Activated CD4-positive, alpha-beta memory T cell treated with anti-CD3 and anti-CD28 coated beads, Interleukin-2, amount 10 ng/mL, durations not matched to agents 7 days and 5 days (primary cell): ENCODE measurements at places on chromosomes 2 and 18. TPM values are rescaled to one million over a fixed set of nuclear protein-coding genes. Genes with fewer than 3 reads are reported as not detected.

DNA sequence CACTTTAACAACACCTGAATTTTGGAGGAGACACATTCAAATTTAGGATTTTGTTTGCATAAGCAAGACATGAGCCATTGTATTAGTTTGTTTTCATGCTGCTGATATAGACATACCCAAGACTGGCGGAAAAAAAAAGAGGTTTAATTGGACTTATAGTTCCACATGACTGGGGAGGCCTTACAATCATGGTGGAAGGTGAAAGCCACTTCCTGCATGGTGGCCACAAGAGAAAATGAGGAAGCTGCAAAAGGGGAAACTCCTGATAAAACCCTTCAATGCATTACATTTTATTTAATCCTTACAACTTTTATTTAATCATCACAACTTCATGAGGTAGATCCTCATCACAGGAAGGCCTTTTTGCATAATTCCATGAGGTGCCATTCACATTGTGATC lies 242.0 kb upstream of the STON1 start:
- no peaks in the 10 kb centered on the region for H3K27me3 ChIP-seq
- peaks cover 8% of the 10 kb centered on the region for H3K4me1 ChIP-seq
- H3K36me3 ChIP-seq, result no peaks in the 10 kb centered on the region
- DNase-seq, result no peak

- peaks cover 18% of the 10 kb centered on the region for H3K4me1 ChIP-seq
- no peak for DNase-seq
- peaks cover 4% of the 10 kb centered on the region for H3K27me3 ChIP-seq
- no peak overlapping the region for H3K4me3 ChIP-seq
- no peaks in the 10 kb centered on the region for H3K36me3 ChIP-seq
These were observed 275.1 kb downstream of the AGPS start for GRCh38 chr2:177667626-177668025.

DNA sequence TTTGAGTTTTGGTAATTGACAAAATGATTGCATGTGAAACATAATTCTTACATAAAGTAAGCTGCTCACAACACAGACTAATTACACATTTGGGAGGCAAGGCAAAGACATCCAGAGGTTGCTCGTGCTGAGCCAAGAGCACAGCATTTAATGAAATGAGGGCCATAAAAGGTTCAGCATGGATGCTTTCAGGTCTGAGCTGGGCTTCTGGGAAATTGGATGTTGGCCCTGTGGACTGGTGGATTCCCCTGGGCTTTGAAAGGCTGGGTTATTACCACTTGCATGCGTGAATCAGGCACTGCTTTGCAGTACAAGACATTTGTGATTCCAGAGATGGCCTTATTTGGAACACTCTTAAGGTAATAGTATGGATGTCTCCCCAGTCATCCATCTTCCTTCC lies 533.5 kb upstream of the NRP2 start:
- DNase-seq, result no peak
- H3K4me3 ChIP-seq, result no peak overlapping the region
- no peak overlapping the region for H3K27ac ChIP-seq
- H3K27me3 ChIP-seq, result no peaks in the 10 kb centered on the region
- no peaks in the 10 kb centered on the region for H3K4me1 ChIP-seq
- no peaks in the 10 kb centered on the region for H3K36me3 ChIP-seq

DNA sequence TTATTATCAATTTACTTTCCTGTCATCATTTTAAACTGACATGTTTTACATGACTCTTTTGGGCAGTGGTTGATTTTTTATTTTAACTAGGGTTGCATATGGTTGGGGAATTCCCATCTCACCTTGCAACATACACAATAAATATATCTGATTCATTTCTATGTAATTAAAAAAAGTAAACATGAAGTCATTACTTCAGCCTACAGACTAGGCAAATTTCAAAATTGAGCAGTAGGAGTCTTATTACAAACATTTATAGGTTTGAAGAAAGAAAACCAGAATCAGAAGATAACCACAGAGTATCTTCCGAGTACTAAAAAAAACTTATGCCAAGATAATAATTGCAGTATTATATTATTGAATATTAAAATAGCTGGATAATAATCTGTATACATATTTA lies 377.0 kb upstream of the VRK2 start:
- H3K27ac ChIP-seq, result no peak overlapping the region
- no peaks in the 10 kb centered on the region for H3K36me3 ChIP-seq
- no peaks in the 10 kb centered on the region for H3K27me3 ChIP-seq
- no peak for DNase-seq

GRCh38 chr2:30472326-30472725 lies 25.3 kb downstream of the LCLAT1 start:
- no peaks in the 10 kb centered on the region for H3K27me3 ChIP-seq
- H3K4me3 ChIP-seq, result no peak overlapping the region
- H3K36me3 ChIP-seq, result peaks cover 25% of the 10 kb centered on the region
- H3K27ac ChIP-seq, result no peak overlapping the region
- H3K4me1 ChIP-seq, result peaks cover 5% of the 10 kb centered on the region

DNA sequence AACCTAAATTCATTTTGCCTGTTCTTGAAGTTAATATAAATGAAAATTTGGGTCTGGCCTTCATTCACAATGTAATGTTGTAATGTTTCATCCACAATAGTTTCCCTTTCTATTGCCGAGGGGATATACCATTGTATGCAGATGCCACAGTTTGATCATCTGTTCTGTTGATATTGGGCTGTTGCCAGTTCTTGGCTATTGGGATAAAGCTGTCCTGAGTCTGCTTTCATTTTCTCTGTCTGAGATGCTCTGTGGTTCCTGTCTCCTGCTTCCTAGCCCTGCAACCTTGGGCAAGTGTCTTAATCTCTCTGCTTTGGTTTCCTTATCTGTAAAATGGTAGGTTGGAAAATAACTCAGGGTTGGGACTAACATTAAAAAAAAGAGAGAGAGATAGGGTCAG lies 25.2 kb downstream of the B3GNT2 start:
- no peak overlapping the region for H3K27ac ChIP-seq
- H3K4me1 ChIP-seq, result peaks cover 47% of the 10 kb centered on the region
- H3K36me3 ChIP-seq, result peaks cover 67% of the 10 kb centered on the region
- no peak for DNase-seq
- H3K27me3 ChIP-seq, result no peaks in the 10 kb centered on the region
- H3K4me3 ChIP-seq, result no peak overlapping the region

DNA sequence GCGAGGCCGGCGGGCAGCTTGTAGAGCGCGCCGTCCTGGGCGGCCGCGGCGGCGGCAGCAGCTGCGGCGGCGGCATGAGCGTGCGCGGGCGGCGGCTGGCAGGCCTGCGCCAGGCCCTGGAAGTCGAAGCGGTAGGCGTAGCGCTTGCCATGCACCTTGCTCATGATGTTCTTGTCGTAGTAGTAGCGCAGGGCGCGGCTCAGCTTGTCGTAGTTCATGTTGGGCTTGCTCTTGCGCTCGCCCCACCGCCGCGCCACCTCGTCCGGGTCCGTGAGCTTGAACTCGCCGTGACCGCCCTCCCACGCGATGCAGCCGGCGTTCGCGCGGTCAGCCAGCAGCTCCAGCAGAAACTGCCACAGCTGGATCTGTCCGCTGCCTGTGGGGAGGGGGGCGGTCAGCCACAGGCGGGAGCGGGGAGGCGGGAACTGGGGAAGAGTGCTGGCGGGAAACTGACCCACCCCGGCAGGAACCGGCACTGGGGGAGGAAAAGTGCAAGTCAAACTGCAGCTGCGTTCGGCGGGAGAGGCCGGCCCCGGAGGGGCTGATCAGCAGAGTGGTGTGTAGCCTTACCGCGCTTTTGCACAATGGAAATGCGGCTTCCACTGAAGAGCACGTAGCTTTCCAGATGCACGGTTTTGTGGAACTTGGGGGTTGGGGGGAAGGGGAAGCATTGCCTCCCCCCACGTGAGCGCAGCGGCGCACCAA lies 3.0 kb downstream of the FEV start:
- peaks cover 72% of the 10 kb centered on the region for H3K27me3 ChIP-seq
- H3K4me1 ChIP-seq, result peaks cover 19% of the 10 kb centered on the region
- no peak for DNase-seq
- H3K27ac ChIP-seq, result no peak overlapping the region

The VAPA gene
- total RNA-seq, result 142 TPM

DNA sequence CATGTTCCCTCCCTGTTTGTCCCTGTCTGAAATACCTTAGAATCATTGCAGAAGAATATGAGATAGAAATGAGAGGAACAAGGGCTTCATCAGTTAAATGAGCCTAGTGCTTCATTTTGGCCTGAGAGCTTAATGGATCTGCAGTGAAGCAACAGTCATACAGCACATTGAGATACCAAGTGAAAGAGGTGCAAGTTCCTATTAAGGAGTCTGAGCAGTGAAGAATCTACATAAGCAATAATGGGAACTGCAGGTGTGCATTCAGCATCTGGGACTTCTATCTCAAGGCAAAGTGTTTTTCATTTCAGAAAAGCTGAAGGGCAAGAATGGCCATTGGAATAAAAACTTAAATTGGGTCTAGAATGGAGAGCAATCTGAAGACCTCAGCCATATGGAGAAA lies 323.2 kb upstream of the SLC39A10 start:
- H3K27me3 ChIP-seq, result peaks cover 3% of the 10 kb centered on the region
- H3K4me3 ChIP-seq, result no peak overlapping the region
- H3K4me1 ChIP-seq, result no peaks in the 10 kb centered on the region
- no peaks in the 10 kb centered on the region for H3K36me3 ChIP-seq

DNA sequence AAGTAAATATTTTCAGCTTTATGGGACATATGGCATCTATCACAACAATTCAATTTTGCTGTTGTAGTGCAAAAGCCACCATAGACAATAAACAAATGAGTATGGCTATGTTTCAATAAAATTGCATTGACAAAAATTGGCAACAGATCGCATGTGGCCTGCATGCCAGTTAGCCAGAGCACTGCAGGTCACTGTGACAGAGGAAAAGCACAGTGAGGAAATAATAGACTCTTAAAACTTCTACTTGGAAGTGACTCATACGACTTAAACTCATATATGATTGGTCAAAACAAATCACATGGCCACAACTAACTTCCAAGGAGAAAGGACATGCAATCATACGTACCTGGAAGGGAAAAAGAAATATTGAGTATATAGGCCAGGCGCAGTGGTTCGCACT lies 44.4 kb downstream of the EXOC6B start:
- no peak overlapping the region for H3K27ac ChIP-seq
- no peaks in the 10 kb centered on the region for H3K27me3 ChIP-seq
- H3K4me1 ChIP-seq, result peaks cover 2% of the 10 kb centered on the region
- H3K36me3 ChIP-seq, result peaks cover 4% of the 10 kb centered on the region
- DNase-seq, result no peak
